A375 (cell line): ENCODE measurements at places on chromosomes 12 and 14. TPM values are rescaled to one million over a fixed set of nuclear protein-coding genes. Genes with fewer than 3 reads are reported as not detected.

Gene VWF
- 0.11 and 0.15 TPM in 2 replicates for total RNA-seq

Gene OAS1
- total RNA-seq, result 9.7 and 10.7 TPM in 2 replicates

Gene KLHL33
- total RNA-seq, result 0.05 TPM in 1 of 2 replicates, not detected in the other

Gene C1S
- 1.2 and 4.3 TPM in 2 replicates for total RNA-seq

Gene GPR84
- 0.16 TPM in 1 of 2 replicates, not detected in the other for total RNA-seq

Gene FSCB
- not detected in 2 replicates for total RNA-seq

Gene CABP1
- not detected in 2 replicates for total RNA-seq

Gene RFX4
- total RNA-seq, result not detected in 2 replicates

Gene NEUROD4
- not detected in 2 replicates for total RNA-seq

Gene EIF2S3B
- 0.57 and 2.8 TPM in 2 replicates for total RNA-seq

Gene FAM186B
- total RNA-seq, result 1.2 and 1.7 TPM in 2 replicates

Gene FAM222A
- total RNA-seq, result 4.7 and 7.3 TPM in 2 replicates

Gene FGF23
- not detected in 2 replicates for total RNA-seq
